T-helper 2 cell (primary cell): ENCODE measurements at places on chromosomes 11 and 22.

DNA sequence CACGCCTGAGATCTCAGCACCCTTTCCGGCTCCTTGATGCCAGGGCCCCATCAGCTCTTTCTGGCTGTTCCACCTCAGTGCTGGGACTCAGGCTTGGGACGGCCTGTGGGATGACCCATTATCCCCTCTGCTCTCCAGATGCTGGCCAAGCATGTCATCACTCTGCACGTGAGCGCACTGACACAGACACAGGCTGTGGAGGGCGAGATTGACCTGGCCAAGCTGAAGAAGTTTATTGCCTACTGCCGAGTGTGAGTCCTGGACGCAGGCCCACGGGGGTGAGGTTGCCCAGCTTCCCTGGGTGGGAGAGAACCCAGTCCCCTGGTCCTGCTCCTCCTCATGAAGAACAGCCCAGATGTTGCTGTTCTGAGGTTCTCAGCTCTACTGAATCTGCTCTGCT lies 17.7 kb downstream of the MCM5 start:
- no peak for DNase-seq

GRCh38 chr11:133842053-133842452 lies 3.3 kb downstream of the SPATA19 start:
- no peak for DNase-seq

DNA sequence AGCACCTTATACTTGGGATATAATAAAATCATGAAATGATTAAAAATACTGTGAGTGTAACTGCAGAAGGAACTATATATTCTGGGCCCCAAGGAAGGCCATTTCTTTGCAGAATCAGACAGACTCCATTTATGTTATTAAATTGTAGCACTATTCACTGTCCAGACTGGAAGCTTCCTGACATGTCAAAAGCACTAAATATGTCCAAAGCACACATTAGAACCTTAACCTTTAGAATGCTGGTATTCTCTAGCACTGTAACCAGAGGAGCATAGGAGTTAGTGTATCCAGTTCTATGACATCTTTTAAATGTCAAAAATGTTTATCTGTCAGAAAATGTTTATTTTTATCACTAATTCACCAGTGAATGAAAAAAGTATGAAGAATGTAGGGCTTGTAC lies 246.9 kb downstream of the CADM1 start:
- DNase-seq = no peak

- DNase-seq = no peak
Measured at GRCh38 chr11:96014217-96014616, 90.3 kb upstream of the MTMR2 start.

DNA sequence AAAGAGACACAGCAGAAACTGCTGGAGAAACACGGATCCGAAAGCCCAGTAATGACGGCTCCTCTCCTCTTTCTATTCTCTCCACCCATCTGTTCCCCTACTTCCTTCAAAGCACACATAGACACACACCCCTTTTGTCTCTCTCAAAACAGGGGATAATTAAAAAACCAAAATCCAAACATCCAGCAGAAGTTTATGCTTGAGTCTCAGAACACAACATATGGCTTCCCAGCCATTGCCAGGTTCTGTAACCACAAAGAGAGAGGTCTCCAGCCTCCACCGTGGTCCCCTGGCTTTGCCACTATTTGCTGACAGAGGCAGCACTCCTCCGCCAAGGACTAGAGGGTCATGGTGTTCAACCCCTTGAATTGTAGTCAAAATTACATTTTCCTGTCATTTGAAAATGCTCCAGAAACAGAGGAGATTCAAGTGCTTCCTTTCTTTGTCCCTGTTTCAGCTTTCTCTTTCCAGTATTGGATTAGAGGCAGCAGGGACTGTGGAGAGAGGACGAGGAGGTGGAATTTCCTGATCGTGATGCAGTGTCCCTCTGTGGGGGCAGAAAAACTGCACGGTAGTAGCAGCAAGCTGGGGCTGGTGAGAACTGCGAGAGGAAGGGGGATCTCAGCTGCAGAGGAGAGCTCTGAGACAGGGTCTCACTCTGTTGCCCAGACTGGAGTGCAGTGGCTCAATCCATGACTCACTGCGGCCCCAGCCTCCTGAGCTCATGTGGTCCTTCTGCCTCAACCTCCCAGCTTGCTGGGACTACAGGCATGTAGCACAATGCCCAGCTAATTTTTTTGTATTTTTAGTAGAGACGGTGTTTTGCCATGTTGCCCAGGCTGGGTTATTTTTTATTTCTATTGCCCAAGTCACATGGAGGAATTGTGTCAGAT lies 60.3 kb downstream of the UBASH3B start:
- no peak for DNase-seq

DNA sequence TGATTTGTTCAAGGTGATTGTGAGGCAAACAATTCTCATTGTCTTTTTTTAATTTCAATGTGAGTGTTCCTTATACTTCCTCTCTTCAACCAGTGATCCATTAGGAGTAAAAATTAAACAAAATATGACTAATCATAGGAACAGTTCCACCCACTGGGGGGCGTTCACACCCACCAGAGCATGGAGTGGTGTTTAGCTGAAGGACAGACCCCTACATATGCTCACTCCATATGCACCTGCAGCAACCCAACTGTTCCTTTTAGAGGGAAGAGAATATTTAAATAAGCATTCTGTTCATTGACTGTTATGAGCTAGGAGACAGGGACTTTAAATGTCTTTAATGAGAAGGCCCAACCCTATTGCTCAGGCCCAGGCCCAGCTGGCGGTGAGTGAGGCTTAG lies 78.7 kb upstream of the DRD2 start:
- DNase-seq = no peak

- no peak for DNase-seq
Measured at GRCh38 chr11:8501836-8502235, 92.2 kb downstream of the STK33 start.

- DNase-seq = peak; percentile 16
Measured at GRCh38 chr11:63614136-63614671, at the start of gene PLAAT3. PLAAT3 (minus strand) TSS chr11:63614433; CDS start chr11:63614014, 419 bp downstream.

DNA sequence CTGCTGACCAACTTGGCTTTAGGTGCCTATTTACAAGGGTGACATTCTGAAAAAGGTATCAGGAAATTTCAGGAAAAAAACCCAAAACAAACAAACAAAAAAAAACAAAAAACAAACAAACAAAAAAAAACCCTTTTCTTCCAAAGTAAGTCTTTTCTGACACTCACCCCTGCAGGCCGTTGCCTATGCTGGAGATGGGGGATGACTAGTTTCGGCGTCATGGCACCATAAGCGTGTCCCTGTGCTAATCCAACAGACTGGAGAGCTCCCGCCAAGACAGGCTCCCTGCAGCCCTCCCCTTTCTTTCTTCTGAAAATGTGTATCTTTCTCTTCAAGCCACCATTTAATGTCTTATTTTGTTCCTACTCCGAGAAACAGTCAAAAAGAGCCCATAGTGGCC lies 13.7 kb downstream of the VSIG10L2 start:
- DNase-seq = no peak

DNA sequence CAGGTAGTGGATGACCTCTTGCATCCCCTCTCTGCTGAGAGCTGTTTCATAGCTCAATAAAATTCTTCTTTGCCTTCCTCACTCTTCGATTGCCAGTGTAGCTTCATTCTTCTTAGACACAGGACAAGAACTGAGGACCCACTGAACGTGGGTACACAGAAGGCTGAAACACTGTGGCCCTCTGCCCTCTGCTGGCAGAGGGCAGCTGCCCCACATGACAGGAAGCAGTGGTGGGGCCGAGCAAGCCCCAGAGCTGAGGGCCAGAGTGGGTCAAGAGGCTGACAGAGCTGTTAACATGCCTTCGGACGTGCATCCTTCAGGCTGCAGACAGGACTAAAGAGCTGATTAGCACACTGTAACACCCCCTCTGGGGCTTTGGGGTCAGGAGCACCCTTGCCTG lies 15.6 kb downstream of the SMC1B start:
- no peak for DNase-seq

- no peak for DNase-seq
Measured at GRCh38 chr11:108758458-108758857, 93.6 kb downstream of the DDX10 start.

GRCh38 chr11:125228993-125229392 lies 64.4 kb downstream of the PKNOX2 start:
- DNase-seq = no peak

- DNase-seq = no peak
Measured at GRCh38 chr11:10309163-10310093, 4.6 kb downstream of the ADM start.

DNA sequence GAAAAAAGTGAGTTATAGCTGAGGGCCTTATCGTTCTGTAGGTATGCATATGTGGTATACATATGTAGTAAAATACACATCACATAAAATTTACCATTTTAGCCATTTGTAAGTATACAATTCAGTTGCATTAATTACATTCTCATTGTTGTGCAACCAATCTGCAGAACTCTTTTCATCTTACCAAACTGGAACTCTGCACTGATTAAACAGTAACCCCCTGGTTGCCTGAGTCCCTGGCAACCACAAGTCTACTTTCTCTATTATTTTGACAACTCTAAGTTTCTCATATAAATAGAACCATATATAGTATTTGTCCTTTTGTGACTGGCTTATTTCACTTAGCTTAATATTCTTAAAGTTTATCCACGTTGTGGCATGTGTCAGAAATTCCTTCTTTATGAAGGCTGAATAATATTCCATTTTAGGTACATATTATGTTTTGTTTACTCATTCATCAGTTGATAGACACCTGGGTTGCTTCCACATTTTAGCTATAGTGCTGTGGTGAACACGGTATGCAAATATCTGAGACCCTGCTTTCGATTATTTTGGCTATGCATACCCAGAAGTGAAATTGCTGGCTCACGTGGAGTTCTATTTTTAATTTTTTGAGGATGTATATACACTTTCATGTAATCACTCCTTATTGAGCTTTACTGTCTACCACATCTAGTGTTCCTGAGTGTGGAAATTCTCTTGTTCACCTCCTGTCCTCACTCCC lies 1.6 kb upstream of the DDX10 start:
- DNase-seq = no peak

DNA sequence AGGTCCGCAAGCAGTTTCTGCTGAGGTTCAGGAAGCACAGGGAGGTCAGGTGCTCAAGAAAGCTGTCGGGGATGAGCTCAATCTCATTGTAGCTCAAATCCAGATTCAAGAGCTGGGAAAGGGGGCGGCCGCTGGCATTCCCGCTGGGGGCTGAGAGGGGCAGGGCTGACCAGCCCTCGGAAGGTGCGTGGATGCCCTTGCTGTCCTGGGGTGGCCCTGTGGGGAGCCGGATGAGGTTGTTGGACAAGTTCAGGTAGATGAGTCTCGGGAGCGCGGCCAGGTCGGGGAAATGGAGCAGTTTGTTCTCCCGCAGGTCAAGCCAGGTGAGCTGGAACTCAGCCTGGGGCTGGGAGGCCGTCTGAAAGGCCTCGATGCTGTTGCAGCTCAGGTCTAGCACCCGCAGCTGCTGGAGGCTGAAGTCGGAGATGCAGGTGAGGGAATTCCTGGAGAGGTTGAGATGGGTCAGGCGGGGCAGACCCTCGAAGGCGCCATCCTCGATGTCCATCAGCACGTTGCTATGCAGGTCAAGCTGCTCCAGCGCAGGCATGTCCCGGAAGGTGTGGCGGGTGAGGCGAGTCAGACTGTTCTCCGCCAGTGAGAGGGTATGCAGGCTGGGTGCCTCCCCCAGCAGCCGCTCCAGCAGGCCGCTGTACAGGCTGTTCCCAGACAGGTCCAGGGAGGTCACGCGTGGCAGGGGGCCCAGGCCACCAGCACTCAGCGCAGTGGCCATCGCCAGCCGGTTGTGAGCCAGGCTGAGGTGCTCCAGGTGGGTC lies 9.8 kb downstream of the LRRC32 start:
- DNase-seq = no peak

GRCh38 chr11:70828593-70829082 lies 423.7 kb downstream of the SHANK2 start:
- DNase-seq = no peak

DNA sequence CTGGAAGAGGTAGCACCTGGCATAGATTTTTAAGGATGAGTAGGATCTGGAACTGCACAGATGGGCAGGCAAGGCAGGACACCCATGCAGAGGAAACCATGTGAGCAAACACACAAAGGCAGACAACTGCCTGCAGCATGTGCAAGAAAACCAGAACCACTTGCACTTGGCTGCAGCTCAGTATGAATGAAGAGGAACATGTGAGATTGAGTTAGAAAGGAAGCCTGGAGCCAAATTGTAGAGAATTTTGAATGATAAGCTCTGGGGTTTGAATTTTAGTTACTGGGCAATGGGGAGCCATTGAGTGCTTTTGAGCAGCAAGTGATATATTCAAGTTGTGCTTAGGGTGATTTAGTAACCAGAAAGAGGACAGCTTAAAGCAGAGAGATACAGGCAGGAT lies 583.4 kb downstream of the SOX6 start:
- no peak for DNase-seq

DNA sequence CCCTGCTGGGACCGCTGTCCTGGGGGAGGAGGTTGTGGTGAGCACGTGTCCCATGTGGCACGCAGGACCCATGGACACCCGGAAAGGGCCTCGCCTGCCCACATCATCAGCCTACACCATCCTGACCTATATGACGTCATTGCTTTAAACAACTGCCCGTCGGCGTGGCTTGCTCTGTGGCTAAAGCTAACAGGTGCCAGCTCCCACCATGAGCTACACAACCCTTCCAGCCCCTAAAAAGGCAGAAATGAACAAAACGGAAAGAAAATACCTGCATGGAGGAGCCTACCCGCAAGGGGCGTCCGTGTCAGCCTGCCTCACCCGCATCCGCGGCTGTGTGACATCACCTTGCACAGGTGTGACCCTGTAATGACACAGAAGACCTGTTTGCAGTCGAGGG lies 481.8 kb downstream of the BRD1 start:
- DNase-seq = no peak

DNA sequence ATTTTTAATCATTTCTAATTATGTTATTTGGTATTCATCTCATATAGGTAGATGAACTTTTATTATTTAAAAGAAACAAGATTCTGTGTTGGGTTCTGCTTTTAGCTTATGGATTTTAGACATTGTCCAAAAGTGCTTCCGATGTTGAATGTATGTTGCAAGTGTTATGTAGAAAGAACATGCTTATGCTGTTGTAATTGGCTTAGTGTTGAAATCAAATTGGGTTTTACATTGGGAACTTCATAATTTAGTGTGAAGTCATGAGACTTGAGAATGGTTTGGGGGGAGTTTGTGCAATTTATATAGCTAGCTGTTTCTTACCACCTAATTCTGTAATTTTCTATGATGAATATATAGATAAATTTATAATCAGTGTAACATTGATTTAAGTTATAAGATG lies 3.6 kb downstream of the MTMR3 start:
- no peak for DNase-seq

DNA sequence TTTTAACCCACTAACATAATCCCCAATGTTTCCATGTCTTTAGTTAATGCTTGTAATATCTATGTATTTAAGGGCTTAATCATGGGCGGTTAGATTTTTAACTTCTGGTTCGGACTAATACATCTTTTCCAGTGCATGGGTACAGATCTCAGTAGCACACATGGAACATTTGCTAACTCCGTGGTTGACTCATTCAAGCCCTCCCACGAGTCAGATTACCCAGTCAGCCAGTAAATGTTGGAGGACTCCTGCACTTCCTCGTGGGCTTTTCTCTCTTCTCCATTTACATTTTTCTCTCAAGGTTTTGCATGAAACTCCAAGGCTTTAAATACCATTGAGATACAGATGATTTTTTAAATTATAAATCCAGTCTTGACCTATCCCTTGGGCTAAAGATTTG lies 313.9 kb downstream of the ST3GAL4 start:
- no peak for DNase-seq
